Placental epithelial cell (primary cell): ENCODE measurements at places on chromosomes 7 and 10. TPM values are rescaled to one million over a fixed set of nuclear protein-coding genes. Genes with fewer than 3 reads are reported as not detected.

Gene UBE2D4
- total RNA-seq, result 1.6 and 5.4 TPM in 2 replicates

Gene FAM25G
- total RNA-seq, result 9.0 TPM in 1 of 2 replicates, not detected in the other

Gene GSAP
- total RNA-seq, result under 0.01 TPM in 2 replicates

Gene RET
- total RNA-seq, result under 0.01 and 0.11 TPM in 2 replicates

Gene CYP2C8
- 0.39 TPM in 1 of 2 replicates, not detected in the other for total RNA-seq

Gene MEOX2
- not detected in 2 replicates for total RNA-seq

Gene LIPF
- total RNA-seq, result not detected in 2 replicates

Gene SGCE
- 37.1 and 62.4 TPM in 2 replicates for total RNA-seq

Gene HTRA1
- total RNA-seq, result 0.11 and 1.6 TPM in 2 replicates

Gene ZNF425
- 6.7 and 9.0 TPM in 2 replicates for total RNA-seq

Gene ITGB8
- total RNA-seq, result 0.87 and 1.6 TPM in 2 replicates

Gene PLAC9
- total RNA-seq, result not detected in 2 replicates

Gene CFAP70
- 0.76 and 5.9 TPM in 2 replicates for total RNA-seq

Gene LEP
- total RNA-seq, result under 0.01 TPM in 2 replicates

Gene LRRD1
- total RNA-seq, result under 0.01 and 0.11 TPM in 2 replicates

Gene LHFPL3
- total RNA-seq, result not detected in 2 replicates

Gene TAS2R60
- not detected in 2 replicates for total RNA-seq

Gene CREB5
- total RNA-seq, result 2.0 and 5.0 TPM in 2 replicates

Gene HGF
- 0.39 and 0.43 TPM in 2 replicates for total RNA-seq

Gene OPALIN
- not detected in 2 replicates for total RNA-seq

Gene OR2A1
- total RNA-seq, result not detected in 2 replicates

Gene ACTL6B
- not detected in 2 replicates for total RNA-seq

Gene STEAP1B
- total RNA-seq, result not detected in 2 replicates

Gene ZNF467
- 0.22 and 3.1 TPM in 2 replicates for total RNA-seq

Gene ZNF680
- total RNA-seq, result 7.7 and 11.4 TPM in 2 replicates

Gene OR2A7
- 5.6 and 7.1 TPM in 2 replicates for total RNA-seq

Gene RBAK
- 10.3 and 11.4 TPM in 2 replicates for total RNA-seq

Gene FEZF1
- 0.39 TPM in 1 of 2 replicates, not detected in the other for total RNA-seq

Gene CLDN3
- total RNA-seq, result not detected in 2 replicates

Gene HOXA9
- total RNA-seq, result not detected in 2 replicates

Gene NEUROG3
- total RNA-seq, result not detected in 2 replicates

Gene CUL2
- total RNA-seq, result 18.1 and 20.9 TPM in 2 replicates

Gene TMEM236
- 0.39 and 0.43 TPM in 2 replicates for total RNA-seq

Gene NPFFR1
- total RNA-seq, result not detected in 2 replicates
